ENCODE measurements at places on chromosomes 4 and X. TPM values are rescaled to one million over a fixed set of nuclear protein-coding genes. Genes with fewer than 3 reads are reported as not detected.
A peak's percentile ranks its signal among the peaks of the same experiment; 100 is the strongest.

XAGE2 gene
- not detected for polyA plus RNA-seq

TASL gene
- polyA plus RNA-seq: 6.7 TPM

NR3C2 gene
- 1.0 TPM for polyA plus RNA-seq

RHOXF2 gene
- not detected for polyA plus RNA-seq

CXCL3 gene
- polyA plus RNA-seq: not detected

GRCh38 chrX:41110801-41111625 lies 25.8 kb downstream of the USP9X start:
- peaks cover 3% of the 10 kb centered on the region for H3K27me3 ChIP-seq
- peak overlapping the region; percentile 48 for H3K4me3 ChIP-seq
- DNase-seq: no peak
- peak overlapping the region; percentile 47 for H3K27ac ChIP-seq
- peaks cover 66% of the 10 kb centered on the region for H3K4me1 ChIP-seq

DNA sequence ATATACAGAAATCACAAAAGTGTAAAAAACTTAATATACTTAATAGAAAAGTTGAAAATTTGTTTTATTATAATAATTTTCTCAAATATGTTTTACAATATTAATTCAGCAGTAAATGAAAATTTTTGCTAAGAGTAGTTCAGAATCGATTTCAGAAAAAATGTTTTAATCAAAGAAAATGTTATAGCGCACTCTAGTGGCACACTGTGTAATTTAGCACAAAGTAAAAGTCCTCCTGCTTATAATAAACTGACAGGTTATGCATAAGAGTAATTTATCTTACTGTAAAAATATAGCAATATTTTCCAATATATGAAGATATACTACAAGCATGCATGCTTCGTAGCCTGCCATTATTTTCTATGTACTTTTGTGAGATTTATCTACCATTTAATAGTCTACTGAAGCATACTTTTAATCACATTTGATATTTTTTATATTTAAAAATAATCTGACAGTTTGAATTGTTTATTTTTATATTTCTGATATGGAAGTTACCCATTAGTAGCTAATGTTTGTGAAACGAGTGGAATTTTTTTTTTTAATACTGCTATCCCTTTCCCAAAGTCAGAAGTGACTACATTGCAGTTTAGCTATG lies 217.9 kb upstream of the KLHL4 start:
- no peaks in the 10 kb centered on the region for H3K27me3 ChIP-seq
- H3K27ac ChIP-seq: no peak overlapping the region
- H3K36me3 ChIP-seq: no peaks in the 10 kb centered on the region
- H3K4me1 ChIP-seq: no peaks in the 10 kb centered on the region

DNA sequence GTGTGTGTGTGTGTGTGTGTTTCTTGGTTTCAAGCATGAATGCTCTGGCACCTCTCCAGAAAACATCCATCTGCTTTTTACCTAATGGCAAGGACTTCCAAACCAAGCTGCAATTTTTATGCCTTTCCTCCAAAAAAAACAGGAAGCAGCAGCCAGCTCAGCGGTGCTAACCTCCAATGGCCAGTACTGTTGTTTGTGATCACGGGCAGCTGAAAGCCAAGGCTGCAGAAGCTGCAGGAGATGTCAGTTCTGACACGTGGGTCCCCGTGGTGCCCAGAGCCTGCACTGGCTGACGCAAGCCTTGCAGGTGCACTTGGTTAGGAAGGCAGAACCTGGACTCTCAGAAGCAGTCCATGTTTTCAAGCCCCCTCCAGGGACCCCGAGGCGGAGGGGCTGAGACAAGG lies 313.6 kb upstream of the DDX53 start:
- no peaks in the 10 kb centered on the region for H3K36me3 ChIP-seq
- H3K27ac ChIP-seq: no peak overlapping the region
- H3K4me1 ChIP-seq: no peaks in the 10 kb centered on the region
- H3K4me3 ChIP-seq: no peak overlapping the region
- H3K27me3 ChIP-seq: peaks cover 3% of the 10 kb centered on the region

GRCh38 chrX:49205443-49205842 lies 5.5 kb upstream of the SYP start:
- H3K27me3 ChIP-seq: peaks cover 3% of the 10 kb centered on the region
- no peak for DNase-seq
- H3K27ac ChIP-seq: no peak overlapping the region

- peaks cover 50% of the 10 kb centered on the region for H3K4me1 ChIP-seq
- DNase-seq: no peak
- no peak overlapping the region for H3K4me3 ChIP-seq
These were observed 28.5 kb upstream of the MANBA start for GRCh38 chr4:102789317-102789717.

DNA sequence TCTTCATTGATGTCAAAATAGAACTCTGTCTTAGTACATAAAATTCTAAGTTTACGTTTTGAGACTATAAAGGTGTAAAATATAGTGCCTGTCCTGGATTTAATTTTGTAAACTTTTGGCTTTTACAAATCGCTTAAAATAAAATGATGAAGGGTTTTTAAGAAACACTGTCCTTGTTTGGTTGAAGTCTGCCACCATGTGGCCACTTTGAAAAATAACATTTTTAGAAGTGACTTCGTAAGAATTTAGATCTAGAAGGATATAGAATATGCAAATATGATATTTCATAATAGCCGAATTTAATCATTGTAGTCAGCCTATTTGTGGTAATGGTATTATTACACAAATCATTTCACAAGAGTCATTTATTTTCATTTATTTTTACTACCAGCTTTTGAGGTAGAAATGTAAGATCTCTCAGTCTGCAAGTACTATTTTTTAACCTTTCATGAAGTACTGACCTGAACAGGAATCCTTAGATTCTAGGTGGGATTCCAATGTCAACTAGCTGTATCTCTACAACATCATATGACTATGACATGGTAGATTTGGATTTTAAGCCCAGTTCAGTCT lies 31.0 kb upstream of the FAT4 start:
- H3K27me3 ChIP-seq: no peaks in the 10 kb centered on the region
- H3K27ac ChIP-seq: no peak overlapping the region
- H3K36me3 ChIP-seq: no peaks in the 10 kb centered on the region
- DNase-seq: peak; percentile 2
- H3K4me1 ChIP-seq: no peaks in the 10 kb centered on the region
- H3K4me3 ChIP-seq: no peak overlapping the region

GRCh38 chr4:16082041-16082425 lies 1.8 kb downstream of the PROM1 start:
- no peak for DNase-seq
- H3K4me3 ChIP-seq: peak overlapping the region; percentile 34
- peaks cover 19% of the 10 kb centered on the region for H3K4me1 ChIP-seq
- H3K36me3 ChIP-seq: no peaks in the 10 kb centered on the region
- peaks cover 34% of the 10 kb centered on the region for H3K27me3 ChIP-seq

- no peak overlapping the region for H3K4me3 ChIP-seq
- H3K36me3 ChIP-seq: no peaks in the 10 kb centered on the region
- H3K27ac ChIP-seq: no peak overlapping the region
- no peaks in the 10 kb centered on the region for H3K4me1 ChIP-seq
- H3K27me3 ChIP-seq: peaks cover 2% of the 10 kb centered on the region
These were observed 198.9 kb downstream of the SPOCK3 start for GRCh38 chr4:167035390-167035789.

DNA sequence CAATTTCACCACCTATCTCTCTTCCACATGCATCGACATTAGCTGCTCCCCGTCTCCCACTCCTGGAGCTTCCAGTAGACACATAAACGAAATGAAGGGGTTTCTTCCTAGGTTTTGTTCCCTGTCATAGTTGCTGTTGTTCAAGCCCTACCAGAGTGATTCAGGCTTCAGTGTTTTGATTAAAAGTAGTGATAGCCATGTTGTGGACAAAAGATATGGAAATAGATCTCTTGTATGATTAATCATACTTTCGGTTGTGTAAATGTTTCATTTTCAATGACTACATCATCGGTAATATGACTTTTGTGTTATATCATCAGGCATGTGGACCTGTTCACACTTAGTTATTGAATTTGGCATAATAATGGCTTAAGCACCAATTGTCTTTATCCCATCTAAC lies 96.5 kb upstream of the KLF3 start:
- H3K36me3 ChIP-seq: peaks cover 4% of the 10 kb centered on the region
- DNase-seq: no peak
- no peak overlapping the region for H3K4me3 ChIP-seq
- no peaks in the 10 kb centered on the region for H3K4me1 ChIP-seq

DNA sequence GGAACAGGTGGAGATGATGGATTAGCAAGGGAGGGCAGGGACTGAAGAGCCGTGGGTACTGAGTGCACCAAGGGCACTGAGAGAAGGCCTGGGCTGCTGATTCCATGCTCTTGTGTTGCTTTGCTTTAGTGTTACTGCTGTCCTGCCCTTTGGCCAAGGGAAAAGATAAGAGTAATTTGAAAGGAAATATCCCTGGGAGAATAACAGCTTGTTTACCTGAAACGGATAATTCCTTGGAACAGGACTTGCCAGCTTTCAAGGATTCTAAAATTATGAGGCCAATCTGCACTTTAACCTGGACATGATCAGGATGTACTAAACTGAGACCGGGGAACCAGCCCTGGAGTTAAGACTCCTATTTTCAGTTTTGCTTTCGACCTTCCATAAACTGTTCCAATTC lies 20.4 kb downstream of the FAM9C start:
- H3K27ac ChIP-seq: no peak overlapping the region
- peaks cover 41% of the 10 kb centered on the region for H3K4me1 ChIP-seq
- H3K27me3 ChIP-seq: peaks cover 13% of the 10 kb centered on the region
- H3K4me3 ChIP-seq: no peak overlapping the region
- no peaks in the 10 kb centered on the region for H3K36me3 ChIP-seq
- DNase-seq: no peak

DNA sequence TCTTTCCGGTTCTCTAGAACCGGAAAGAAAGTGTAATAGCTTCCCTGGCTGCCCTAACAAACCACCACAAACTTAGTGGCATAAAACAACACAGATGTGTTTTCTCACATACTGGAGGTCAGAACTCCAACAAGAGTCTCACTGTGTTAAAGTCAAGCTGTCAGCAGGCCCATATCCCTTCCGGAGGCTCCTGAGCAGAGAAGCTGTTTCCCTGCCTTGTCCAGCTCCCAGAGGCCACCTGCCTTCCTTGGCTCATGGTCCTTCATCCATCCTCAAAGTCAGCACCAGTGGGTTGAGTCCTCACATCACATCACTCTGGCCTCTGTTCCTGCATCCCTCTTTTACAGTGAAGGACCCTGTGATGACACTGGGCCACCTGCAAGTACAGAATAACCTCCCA lies 49.8 kb upstream of the HMX1 start:
- no peak for DNase-seq
- no peaks in the 10 kb centered on the region for H3K4me1 ChIP-seq
- H3K27me3 ChIP-seq: peaks cover 2% of the 10 kb centered on the region
- no peak overlapping the region for H3K27ac ChIP-seq

DNA sequence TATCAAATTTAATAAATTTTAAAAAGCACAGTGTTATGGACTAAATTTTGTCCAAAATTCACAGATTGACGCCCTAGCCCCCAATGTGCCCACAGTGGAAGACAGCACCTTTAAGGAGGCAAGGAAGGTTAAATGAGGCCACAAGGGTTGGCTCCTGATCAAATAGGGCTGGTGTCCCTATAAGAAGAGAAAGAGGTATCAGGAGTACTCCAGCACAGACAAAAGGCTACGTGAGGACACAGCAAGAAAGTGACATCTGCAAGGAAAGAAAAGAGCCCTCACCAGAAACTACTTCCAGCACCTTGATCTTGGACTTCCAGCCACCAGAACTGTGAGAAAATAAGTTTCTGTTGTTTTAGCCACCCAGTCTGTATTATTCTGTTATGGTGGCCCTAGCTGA lies 48.8 kb downstream of the FAM13A start:
- H3K27me3 ChIP-seq: peaks cover 4% of the 10 kb centered on the region
- no peak overlapping the region for H3K27ac ChIP-seq
- no peaks in the 10 kb centered on the region for H3K4me1 ChIP-seq
- no peak for DNase-seq
- H3K4me3 ChIP-seq: no peak overlapping the region
- no peaks in the 10 kb centered on the region for H3K36me3 ChIP-seq

Data from immature natural killer cell (primary cell).